ENCODE measurements at places on chromosomes 1 and 21.

GRCh38 chr21:26795866-26796329, 49.3 kb downstream of the ADAMTS1 start:
- DNase-seq: no peak

DNA sequence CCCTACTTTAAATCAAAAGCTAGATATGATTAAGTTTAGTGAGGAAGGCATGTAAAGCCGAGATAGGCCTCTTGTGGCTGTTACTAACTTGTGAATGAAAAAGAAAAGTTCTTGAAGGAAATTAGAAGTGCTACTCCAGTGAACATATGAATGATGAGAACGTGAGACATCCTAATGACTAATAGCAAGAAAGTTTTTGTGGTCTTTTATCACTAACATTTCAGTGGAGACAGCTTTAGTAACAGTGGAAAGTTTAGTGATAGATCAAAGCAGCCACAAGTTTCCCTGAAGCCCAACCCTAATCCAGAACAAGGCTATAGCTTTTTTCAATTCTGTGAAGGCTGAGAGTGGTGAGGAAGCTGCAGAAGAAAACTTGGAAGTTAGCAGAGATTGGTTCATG, 73.6 kb upstream of the LRRC8B start:
- DNase-seq: peak; percentile 6

DNA sequence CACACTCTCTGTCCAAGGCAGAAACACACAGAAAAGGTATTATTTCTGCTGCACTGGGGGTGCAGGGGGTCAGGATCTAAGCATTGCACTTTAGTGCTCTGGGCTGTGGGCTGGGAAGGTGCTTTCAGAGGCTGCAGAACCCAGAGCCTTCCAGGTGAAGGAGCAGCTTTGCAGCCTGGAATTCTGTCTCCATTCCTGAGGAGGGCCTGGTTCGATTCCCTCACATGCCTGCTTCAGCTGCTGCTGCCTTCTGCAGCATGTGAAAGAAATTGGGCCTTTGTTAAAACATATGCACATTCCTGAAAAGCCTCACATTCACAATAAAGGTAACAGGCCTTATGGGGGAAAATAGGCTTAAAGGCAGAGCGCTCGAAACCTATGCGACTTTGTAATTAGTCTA, 35.9 kb downstream of the VTCN1 start:
- DNase-seq: no peak

DNA sequence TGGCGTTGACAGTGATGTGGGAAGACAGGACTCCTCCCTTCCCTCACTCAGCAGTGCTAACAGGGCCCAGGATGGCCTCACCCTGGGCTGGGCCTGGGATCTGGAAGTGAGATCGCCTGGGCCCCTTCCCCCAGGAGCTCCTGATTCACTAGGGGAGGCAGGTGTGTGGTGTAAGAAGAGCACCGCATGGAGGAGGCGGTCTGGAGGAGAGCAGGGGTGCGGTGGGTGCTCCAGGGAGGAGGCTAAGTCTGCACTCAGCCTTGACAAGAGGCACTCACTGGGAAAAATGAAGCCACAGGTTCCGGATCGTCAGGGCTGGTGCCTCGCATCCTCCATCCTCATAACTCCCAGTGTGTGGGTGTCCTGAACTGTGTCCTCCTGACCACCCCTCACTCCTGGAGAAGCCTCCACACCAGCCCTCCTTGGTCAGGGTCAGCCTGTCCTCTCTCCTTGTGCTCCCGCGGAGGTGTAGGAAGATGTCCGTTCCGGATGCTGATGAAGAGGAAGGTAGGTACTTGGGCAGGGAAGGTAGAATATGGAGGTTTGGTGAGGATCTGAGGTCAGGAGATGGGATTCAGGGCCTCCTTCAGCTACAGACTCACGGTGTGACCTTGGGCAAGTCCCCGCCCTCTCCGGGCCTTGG, 142.1 kb upstream of the WNT4 start:
- no peak for DNase-seq

GRCh38 chr1:44894591-44894990, 51.5 kb upstream of the PTCH2 start:
- DNase-seq: no peak

- DNase-seq: no peak
Observed at GRCh38 chr1:215279682-215280081, 197.1 kb downstream of the KCNK2 start.

GRCh38 chr1:78267513-78268218, 221.9 kb downstream of the GIPC2 start:
- no peak for DNase-seq

- no peak for DNase-seq
Observed at GRCh38 chr1:72288886-72289285, 6.5 kb upstream of the NEGR1 start.

- no peak for DNase-seq
Observed at GRCh38 chr1:109579491-109579890, 31.1 kb downstream of the GNAI3 start.

DNA sequence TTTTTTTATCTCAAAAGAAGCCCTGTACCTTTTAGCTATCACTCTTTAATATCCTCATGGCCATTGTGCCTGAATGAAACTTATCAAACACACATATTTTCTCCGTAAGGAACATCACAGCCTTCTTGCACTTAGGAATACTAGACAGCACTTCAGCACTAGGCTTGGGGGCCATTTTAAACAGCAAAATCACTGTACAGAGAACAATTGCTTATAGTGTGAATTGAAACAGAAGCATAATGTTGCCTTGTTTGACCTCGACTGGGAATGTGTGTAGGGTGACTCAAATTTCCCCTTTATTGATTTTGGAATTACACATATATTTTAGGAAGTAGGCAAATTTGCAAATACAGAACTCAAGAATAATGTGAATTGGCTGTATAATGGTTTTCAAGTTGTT, 36.4 kb downstream of the KYAT3 start:
- no peak for DNase-seq

DNA sequence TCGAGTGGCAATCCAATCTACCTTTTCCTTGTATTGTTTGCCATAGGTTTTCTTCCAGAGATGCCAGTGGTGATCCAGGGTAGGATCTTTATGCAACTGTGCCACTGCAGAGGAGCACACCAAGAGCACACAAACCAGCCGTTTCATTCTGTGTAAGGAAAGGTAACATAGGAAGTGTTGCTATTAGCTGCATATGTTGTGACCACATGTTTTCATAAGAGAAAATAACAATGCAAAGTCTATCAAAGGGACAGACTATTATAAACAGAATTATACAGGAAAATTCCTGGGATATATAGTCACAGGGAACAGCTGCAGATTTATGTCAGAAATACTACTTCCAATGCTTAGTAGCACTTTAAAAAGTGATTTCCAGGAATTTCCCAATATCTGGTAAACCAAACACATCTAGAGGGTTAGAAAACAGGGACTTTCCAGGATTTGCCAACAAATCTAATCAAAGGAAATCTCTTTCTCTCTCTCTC, 919 bp downstream of the CTSS start:
- DNase-seq: peak; percentile 44

DNA sequence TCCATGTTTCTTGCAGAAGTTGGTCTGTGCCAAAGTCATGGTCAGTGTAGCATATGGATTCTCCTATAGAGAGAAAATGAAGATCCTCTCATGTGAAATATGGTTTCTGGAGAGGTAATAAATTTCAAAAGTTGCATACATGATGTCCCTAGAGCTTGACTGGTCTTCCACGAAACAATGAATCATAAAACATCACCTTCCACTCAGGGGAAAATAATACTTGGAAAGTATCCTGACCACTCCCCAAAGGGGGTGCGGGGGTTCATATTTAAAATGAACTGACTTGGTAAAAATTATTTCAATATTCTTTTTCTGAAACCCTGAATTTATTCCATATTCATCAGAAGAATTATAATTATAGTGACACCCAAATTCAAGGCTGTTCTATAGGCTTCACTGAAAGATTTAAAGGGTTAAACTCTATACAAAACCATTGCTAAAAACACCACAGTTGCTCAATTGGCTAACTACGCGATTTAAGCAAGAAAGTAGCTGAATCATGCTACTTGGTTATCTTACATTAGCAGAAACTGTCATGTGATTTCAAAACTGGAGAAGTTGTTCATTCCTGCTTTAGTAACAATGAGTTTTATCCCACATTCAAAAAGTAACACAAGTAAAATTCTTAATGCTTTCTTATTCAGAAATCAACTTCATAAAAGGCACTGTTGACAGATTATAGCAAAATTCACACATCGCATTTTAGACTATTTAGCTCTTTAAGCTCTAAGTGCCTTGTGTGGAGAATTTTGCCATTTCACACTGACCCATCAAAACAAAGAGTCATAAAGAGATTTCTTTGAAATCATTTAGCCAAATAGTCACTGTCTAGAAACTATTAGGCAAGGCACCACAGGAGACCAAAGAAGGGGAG, 5.3 kb downstream of the CREG1 start:
- no peak for DNase-seq

GRCh38 chr1:84539972-84540371, 33.6 kb upstream of the GNG5 start:
- no peak for DNase-seq

GRCh38 chr1:164054331-164054730, 504.7 kb upstream of the PBX1 start:
- no peak for DNase-seq

DNA sequence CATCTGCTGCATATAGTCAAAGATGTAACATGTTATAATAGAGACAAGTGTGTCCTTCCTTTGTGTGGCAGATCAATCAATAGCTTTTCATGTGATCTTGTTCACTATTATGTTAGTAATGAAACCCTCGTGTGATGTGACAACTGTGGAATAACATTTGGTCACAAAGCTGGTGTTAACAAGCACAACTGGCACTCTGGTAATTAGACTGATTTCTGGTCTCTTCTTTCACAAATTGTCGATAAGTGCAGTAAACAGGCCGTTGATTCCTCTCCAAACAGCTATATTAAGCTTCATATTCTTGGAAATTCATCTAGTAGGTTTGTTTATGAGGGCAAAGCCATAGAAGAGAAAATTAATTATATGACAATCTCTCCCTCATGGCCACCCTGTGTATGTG, 616.7 kb upstream of the PTBP2 start:
- DNase-seq: no peak

GRCh38 chr1:6004412-6005123, 12.3 kb upstream of the NPHP4 start:
- DNase-seq: no peak

GRCh38 chr1:82273816-82274215, 473.1 kb downstream of the ADGRL2 start:
- no peak for DNase-seq

- no peak for DNase-seq
Observed at GRCh38 chr21:31708541-31708940, 23.4 kb downstream of the SCAF4 start.

GRCh38 chr1:41528106-41528505, 43.6 kb upstream of the EDN2 start:
- DNase-seq: no peak

DNA sequence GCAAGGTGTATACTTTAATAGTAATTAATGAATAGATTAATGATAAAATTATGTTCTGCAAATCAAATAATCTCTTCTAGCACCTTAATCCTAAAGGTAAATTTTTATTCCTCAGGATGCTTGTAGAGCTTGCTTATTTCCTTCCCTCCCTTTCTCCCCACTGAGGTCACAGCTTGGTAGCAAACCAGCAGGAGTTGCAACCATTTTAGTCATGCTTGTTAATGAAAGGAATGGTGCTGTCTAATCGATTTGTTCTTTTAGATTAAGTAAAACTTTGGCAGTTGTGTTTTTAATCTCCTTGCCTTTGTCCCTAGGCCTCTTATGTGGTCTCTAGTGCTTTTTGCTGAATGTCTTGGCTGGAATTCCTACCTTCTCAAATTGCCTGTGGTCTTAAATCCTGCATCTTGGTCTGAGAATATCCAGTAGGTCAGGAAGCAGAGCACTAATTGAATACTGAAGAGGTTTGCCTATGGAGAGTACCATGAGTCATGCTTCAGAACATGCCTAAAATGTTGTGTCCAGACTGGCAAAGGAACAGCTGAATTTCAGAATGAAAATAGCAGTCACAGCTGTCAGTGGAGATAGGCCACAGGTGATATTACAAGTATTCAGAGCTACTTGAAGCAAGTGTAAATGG, 36.3 kb upstream of the RWDD3 start:
- no peak for DNase-seq
